ENCODE measurements at places on chromosomes 2 and 18.

DNA sequence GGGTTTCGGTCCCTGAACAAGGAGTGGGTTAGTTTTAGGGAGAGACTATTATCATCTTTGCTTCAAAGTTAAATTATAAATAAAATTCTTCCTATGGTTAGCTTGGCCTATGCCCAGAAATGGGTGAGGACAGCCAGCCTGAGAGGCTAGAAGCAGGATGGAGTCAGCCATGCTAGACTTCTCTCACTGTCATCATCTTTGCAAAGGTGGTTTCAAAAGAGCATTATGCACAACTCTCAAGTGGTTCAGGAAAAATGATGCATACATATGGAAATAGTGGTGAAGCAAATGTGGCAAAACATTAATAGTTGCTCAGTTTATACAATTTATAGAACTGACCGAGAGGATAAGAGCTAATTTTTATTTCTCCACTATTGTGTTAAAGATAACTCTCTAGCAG, 283.9 kb upstream of the FBXO11 start:
- no peak for DNase-seq

- peak; percentile 53 for DNase-seq
Observed at GRCh38 chr2:191051825-191052778, 38.1 kb upstream of the STAT1 start.

DNA sequence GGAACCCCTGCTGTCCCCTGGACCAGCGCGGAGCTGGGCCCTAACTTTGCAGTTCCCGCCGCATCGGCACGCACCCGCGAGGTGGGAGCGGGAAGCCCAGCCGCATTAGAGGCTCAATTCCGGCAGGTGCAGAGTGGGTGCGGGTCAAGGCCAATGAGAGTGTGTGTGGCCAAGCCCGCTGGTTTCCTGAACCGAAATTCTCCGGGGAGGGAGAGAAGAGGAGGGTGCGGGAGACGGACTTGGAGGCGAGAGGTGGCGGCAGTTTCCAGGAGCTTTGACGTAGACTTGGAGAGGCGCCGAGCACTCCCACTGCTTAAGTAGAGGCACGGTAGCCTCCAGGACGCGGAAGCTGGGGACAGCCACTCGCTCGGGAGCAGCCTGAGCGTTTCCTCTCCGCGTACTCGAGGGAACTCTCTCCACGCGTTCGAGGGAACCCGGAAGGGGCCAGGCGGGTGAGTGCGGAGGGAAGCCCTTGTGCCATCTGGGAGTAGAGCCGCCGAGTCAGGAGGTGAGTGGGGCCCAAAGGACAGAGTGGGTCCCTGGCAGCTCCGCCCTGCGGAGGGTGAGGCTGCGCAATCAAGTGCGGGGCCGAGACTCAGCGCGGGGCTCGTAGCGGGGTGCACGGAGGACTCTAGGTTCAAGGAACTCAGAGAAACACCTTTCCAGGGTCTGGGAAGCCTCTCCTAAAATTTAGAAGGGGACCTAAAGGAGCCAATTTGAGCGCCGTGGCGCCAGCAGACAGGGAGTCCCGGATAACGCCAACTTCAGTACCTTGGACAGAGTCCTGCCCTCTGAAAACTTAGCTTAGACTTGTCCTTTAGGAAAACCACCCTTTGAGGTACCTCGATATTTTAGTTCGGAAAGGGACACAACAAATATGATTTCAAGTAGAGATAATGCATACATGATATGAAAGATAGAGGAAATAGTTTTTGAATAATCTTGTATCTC, at the start of gene FAM237A:
TSS of gene FAM237A (plus strand) at position 413 of the 951 bp plus-strand sequence. CDS start 1,750 bp downstream, outside the sequence.
- no peak for DNase-seq

DNA sequence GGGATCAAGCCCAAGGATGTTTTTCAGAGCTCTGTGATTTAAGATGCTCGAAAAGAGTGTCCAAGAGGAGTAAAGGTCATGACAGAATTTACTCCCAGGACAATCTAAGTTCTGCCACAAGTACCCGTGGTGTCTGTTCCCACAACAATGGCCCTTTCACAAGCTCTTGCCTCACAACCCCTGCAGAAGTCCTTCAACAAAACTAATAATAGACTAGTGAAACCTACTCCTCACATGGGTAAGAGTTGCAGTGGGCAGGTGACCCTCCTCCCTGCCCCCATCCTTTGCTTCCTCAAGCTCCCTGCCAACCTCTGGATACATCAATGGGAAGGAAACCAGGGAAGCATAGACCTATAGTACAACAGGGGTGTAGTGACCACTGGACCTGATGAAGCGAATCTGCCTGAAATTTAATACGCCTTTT, 34.9 kb downstream of the PTCD3 start:
- DNase-seq: no peak

- peak; percentile 56 for DNase-seq
Observed at GRCh38 chr2:229335877-229336346, 64.8 kb upstream of the PID1 start.

DNA sequence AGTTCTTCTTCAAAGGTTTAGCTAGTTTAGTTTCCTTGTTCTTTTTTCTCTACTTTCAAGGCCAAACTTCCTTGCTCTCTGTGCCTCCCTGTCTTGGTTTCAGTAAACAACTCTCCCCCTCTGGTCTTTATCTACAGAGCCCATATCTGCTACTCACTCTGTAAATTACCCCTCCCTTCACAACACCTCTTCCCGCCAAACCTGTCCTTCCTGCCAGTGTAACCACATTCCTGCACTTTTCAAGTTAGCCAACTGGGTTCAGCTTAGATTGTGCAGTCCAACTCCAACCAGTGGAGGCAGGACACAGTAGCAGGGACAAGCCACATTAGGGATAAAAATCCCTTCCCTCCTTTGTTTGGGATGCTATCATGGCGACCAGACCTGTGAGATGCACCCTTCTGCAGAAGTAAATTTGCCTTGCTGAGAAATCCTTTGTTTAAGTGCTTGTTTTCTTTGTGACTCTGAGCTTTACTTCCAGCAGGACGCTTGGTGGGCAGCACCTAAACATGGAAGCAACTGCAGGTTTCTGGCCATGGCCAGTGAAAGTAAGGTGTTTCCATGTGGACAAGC, 706.0 kb downstream of the KCNJ3 start:
- no peak for DNase-seq

- DNase-seq: no peak
Observed at GRCh38 chr2:151543876-151544275, 134.2 kb downstream of the RIF1 start.

DNA sequence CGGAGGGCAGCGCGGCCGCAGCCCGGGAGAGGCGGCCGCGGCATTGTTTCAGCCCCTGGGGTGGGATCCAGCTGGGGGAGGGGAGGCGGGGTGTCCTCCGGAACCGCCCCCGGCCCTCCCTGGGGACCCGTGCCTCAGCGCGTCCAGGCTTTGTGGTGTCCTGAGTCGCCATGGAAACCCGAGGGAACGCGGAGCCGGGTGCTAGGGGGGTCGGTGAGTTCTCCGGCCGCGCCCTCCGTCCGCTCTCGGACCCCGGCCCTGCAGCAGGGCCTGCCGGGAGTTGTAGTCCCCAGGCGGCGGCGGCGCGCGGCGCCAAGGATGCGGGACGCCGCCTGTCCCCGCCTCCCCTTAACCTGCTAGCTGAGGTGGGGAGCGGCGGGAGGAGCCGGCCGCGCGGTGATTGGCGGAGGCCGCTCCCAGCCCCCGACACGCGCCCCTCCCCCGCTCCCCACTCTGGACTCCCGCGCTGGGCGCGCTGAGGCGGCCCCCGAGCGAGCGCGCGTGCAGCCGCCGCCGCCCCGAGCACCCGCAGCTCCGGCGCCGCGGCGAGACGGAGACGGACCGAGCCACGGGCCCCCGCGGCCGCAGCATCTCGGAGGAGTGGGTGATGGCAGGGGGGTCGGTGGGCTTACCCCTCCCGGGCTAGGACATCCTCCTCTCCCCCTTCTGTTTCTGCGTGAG, at the start of gene DPYSL5:
TSS of gene DPYSL5 (plus strand) at position 478 of the 681 bp plus-strand sequence. CDS start 50,368 bp downstream, outside the sequence.
- DNase-seq: peak; percentile 98

DNA sequence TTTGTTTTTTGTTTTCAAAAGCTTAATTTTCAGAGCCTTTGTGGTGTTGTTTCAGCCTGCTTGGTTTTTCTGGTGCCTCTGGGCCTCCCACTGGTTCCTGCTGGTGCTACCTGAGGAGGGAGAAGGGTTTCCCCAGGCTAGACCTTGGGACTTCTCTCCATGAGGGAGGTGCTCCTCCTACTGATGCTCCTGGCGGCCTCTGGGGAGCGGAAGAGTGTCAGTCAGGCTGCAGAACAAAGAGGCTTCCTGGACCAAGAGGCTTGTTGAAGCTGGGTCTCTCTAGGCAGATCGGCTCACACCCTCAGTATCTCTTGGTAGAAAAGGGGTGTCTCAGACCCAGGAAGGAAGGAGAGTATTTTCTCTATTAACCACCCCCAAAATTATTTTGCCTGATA, 32.2 kb downstream of the RFX8 start:
- no peak for DNase-seq

- DNase-seq: no peak
Observed at GRCh38 chr2:73004889-73005596, 66.5 kb downstream of the SFXN5 start.

- peak; percentile 79 for DNase-seq
Observed at GRCh38 chr2:70995426-70995729, 705 bp upstream of the TEX261 start.

- DNase-seq: no peak
Observed at GRCh38 chr18:12692206-12692605, 10.3 kb downstream of the CEP76 start.

DNA sequence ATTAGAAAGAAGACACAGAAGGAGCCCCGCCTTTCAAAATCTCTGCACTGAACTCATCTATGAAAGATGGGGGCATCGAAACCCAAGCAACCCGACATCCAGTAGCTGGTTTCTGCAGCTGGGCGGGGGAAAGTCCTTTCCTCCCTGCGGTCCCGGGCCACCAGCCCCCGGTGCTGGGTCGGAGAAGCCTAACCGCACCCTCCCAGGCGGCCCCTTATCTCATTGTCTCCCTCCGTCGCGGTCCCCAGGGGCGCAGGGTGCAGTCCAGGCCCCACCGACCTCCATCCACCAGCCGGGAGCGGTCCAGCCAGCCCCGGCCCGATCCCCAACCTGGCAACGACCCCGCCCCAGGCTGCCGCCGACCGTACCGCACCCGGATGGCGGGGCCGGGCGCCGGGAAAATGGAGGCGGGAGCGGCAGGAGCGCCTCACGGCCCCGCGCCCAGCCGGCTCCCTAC, 452 bp downstream of the RAPH1 start:
- DNase-seq: peak; percentile 45

GRCh38 chr18:35827275-35827902, 145.1 kb upstream of the RMP24 start:
- peak; percentile 95 for DNase-seq

- peak; percentile 6 for DNase-seq
Observed at GRCh38 chr2:122451040-122451439, 695.6 kb downstream of the TSN start.

DNA sequence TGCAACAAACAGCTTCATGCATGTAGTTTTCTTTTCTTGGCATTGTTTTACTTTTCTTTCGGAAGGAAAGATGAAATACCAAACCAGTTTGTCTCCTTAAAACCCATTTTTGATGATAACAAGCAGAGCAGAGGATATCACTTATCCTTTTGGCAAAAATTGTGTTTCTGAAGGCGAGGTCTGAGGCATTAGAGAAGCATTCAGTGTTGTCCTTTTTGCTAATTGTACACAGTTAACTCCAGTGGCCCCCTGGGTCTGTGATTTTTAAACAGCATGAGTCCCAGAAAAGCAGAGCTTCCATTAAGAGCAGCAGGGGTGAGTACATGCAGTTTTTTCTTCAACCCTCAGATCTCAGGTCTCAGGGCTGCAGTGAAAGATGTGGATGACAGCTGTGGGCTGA, 41.3 kb downstream of the TTC39C start:
- peak; percentile 22 for DNase-seq

DNA sequence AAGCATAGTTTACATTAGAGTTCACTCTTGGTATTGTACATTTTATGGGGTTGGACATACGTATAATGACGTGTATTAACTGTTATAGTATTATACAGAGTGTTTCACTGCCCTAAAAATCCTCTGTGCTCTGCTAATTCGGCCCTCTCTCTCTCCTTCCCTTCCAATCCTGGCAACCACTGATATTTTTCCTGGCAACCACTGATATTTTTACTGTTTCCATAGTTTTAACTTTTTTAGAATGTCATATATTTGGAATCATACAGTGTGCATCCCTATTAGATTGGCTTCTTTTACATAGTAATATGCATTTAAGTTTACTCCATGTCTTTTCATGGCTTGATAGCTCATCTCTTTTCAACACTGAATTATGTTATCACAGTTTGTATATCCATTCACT, 526.7 kb downstream of the RIT2 start:
- no peak for DNase-seq

DNA sequence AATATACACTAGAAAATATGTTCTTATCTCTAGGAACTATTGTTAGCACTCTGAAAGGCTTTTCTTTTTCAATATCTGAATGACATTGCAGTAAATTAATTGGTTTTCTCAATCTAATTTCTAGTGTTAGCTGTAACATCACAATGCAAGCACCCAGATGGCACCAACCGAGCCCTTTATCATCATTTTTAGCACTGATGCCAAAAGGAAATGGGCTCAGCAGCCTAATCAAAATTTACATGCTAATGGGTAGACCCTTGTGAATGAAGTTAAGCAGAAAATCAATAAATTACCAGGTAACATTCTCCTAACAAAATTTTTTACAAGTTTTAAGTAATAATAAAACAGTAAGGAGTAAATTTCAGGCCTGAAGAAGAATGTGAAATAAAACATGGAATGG, 53.5 kb upstream of the PGAP1 start:
- no peak for DNase-seq

DNA sequence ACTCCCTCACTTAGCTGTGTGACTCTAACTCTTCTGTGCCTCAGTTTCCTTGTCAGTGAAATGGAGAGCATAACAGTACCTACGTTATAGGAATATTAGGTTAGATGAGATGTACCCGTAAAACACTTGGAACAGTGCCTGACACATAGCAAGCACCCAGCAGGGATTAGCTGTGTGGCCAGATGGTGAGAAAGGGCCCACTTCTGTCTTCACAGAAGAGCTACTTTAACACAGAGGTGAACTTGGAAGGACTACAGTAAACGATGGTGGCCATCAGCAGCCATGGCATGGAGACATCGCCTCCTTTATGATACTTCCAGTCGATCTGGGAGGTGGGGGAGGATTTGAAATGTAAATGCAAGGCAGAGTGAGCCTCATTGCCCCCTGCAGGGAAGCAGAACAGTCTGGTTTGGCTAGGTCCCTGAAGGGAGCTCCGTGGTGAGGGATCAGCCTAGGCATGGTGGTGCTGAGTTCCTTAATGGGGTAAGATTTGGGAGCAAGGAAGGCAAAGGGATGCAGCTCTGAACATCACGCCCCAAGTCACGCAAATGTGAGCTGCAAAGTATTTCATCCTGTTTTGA, 101.7 kb upstream of the ALPP start:
- DNase-seq: no peak

DNA sequence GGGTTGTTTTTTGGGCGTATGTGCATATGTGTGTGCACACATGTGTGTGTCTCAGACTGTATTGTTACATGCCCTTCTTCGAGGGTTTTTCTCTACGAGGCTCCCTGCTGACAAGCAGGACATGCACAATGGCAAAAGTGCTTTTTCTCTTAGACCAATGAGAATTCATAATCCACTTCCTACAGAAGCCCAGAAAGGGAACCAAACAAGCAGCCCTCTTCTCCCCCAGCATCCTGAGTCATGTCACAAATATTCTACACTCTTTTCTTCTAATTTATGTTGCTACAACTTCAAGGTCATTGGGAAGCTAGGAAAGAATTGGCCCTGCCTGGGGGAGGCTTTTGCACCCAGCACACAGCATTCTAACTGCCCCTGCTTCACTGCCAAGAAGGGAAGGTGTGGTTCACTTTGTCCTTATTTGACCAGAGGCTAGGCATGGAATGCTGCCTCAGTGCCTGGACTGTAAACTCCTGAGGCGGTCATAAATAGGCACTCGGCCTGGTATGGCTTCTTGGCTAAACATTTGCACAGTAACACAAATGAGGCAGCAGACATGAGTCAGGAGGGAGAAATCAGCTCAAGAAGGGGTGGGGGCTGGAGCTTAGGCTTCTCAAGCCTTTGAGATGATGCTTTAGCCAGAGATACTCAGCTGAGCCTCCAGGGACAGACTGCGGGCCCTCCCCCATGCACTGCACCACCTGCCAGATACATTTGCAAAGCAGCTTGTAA, 92.7 kb upstream of the KLF7 start:
- peak; percentile 39 for DNase-seq

Data from NCI-H345 (cell line).